ENCODE measurements at places on chromosomes 4 and X. TPM values are rescaled to one million over a fixed set of nuclear protein-coding genes. Genes with fewer than 3 reads are reported as not detected.

Gene ANXA10
- 4.6 TPM for total RNA-seq

Gene CYTL1
- not detected for total RNA-seq

Gene G3BP2
- total RNA-seq: 122 TPM

Gene PLP1
- 0.26 TPM for total RNA-seq

Gene TRPC3
- 0.34 TPM for total RNA-seq

Gene HDX
- 1.9 TPM for total RNA-seq
